ENCODE measurements at places on chromosomes 13 and 19.

- no peak for DNase-seq
Observed at GRCh38 chr19:55257461-55258420, 1.1 kb downstream of the PPP6R1 start.

GRCh38 chr13:108346376-108346775, 76.9 kb downstream of the TNFSF13B start:
- no peak for DNase-seq

- DNase-seq = no peak
Observed at GRCh38 chr13:25756912-25757311, 294.9 kb downstream of the SHISA2 start.

GRCh38 chr13:44819245-44819644, 170.0 kb downstream of the NUFIP1 start:
- no peak for DNase-seq

DNA sequence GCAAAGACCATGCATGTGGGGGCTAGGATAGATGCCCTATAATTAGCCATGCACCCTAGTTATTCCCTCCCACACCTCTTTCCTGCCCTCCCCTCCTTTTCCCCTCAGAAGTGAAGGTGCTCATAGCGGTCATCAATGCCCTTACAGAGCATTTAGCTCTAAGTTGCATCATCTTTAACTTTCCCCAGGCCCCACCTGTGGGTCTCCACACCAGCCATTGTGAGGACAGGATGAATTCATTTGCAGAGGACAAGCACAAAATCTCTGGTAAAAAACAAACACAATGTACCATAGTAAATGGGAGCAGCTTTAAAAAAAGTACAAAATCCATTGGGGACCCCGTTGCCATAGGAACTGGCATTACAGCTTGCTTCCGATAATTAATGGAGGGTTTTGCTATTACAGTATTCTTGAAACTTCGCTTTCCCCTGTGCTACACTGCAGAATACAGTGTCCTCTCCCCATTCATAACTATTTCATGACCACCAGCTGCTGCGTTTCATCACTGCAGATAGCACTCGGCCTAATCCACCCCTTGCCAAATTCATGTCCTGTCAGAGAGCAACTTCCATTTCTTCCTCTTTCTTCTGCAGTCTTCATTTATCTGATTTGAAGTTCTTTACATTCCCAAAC, 110.5 kb downstream of the ZDHHC20 start:
- no peak for DNase-seq

DNA sequence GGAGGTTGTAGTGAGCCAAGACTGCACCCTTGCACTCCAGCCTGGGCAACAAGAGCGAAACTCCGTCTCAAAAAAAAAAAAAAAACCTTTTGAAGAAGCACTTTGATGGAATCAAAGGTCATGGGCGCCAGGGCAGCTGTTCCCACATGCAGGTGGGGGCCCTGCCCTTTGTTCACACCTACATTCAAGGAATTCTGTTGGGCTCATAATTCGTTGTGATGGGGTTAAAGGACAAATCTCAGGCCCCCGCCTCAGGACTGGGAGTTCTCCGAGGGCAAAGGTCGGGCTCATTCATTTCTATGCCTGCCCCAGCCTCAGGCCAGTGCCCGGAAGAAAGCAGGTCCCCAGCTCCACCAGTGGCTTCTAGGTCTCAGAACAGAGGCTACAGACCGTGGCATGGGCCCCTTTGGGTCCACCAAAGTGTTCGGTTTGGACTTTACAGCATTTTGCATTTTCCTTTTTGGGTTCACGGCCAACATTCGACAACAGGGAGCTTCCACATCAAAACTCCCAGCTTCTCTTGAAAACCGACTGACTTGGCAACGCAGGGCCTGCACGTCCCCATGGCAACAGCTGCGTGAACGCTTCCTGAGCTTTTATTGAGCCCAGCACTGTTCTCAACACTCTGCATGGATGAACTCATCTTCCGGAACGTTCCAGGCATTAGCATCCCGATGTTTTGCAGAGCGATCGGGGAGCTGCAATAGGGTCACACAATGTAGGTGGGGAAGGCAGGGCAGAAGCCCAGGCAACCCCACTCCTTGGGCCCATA, 10.1 kb upstream of the GTF2F1 start:
- no peak for DNase-seq

DNA sequence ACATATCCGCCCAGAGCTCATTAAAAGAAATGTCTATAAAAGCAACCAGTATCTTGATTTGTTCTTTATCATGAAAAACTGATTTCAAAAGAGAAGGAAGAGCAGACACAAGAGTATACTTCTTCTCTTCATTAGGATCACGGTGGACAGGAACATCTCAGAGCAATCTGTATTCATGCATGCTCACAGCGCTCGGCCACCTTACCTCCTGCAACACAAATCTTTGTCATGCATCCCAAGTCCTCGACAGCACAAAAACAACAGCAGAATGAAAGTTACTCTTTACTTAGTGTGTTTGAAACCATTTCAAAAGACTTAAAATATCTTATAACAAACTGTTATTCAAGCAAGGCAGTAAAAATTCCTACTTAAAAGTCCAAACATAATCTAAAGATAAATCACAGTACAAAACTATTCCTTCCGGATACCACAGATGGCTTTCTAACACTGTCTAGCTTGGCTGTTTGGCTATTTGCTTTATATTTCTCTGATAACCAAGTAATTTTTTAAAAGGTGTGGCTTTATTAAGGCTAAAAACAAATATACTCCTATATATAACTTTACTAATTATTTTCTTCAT, 174.5 kb downstream of the TBC1D4 start:
- no peak for DNase-seq
